ENCODE measurements at places on chromosomes 5 and 9.

- DNase-seq: no peak
Observed at GRCh38 chr5:151213803-151214613, 9.9 kb downstream of the CCDC69 start.

- DNase-seq: no peak
Observed at GRCh38 chr9:76516871-76517270, 57.9 kb downstream of the GCNT1 start.

- DNase-seq: peak; percentile 53
Observed at GRCh38 chr9:25964239-25964638, 286.0 kb upstream of the TUSC1 start.

DNA sequence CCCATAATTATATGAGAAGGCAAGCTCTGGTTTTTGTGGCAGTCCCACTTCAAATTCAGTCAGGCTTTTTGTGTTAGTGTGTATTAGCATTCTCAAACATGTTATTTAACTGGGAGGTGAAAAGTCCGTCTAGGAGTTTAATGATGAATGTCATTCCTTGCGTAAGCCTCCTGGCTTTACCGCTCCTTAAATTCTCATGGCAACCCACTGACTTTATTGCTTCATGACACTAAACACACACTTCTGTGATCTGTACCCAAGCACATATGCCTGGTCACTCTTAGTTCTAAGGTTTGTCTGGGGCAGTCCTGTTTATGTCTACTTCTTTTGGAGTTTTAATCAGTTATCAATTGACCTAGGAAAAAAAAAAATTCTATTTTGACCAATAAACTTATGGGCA, 677.9 kb upstream of the DMAC1 start:
- no peak for DNase-seq

DNA sequence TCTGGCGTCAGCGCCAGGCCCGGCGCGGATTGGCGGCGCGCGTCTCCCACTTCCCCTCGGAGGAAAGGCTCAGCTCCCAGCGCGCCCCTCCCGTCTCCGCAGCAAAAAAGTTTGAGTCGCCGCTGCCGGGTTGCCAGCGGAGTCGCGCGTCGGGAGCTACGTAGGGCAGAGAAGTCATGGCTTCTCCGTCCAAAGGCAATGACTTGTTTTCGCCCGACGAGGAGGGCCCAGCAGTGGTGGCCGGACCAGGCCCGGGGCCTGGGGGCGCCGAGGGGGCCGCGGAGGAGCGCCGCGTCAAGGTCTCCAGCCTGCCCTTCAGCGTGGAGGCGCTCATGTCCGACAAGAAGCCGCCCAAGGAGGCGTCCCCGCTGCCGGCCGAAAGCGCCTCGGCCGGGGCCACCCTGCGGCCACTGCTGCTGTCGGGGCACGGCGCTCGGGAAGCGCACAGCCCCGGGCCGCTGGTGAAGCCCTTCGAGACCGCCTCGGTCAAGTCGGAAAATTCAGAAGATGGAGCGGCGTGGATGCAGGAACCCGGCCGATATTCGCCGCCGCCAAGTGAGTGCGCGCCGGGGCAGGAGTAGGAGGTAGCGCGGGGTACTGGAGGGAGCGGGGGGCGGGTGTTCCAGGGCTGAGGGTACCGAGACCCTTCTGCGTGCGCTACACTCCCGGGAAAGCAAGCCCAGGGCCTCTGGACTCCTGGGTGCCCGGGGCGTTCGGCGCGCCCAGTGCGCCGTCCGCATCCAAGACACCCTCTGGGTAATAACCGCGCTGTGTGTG, at the start of gene MSX2:
MSX2 (plus strand) TSS at position 99 of the 777 bp plus-strand sequence; CDS start at position 177, 78 bp downstream.
- DNase-seq: peak; percentile 16

DNA sequence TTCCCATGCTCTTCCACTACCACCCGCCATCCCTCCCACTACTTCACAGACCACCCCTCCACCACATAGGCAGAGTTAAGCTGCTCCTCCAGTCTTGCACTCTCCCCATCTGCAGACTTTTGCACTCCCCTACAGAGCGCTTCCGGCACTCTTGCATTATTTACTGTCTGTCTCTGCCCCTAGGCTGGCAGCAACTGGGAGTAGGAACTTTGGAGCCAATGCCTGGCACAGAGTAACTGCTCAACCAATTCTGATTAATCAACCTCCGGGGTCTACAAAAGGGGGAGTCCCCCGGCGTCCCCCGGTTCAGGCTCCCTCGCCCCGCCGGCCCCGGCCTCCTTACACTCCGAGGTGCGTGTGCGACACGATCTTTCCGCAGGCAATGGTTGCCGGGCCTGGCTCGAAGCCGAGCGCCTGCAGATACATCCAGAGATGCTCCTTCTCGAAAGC, 498 bp downstream of the HAUS6 start:
- DNase-seq: no peak

- DNase-seq: no peak
Observed at GRCh38 chr9:83274787-83275186, 211.8 kb upstream of the RASEF start.

DNA sequence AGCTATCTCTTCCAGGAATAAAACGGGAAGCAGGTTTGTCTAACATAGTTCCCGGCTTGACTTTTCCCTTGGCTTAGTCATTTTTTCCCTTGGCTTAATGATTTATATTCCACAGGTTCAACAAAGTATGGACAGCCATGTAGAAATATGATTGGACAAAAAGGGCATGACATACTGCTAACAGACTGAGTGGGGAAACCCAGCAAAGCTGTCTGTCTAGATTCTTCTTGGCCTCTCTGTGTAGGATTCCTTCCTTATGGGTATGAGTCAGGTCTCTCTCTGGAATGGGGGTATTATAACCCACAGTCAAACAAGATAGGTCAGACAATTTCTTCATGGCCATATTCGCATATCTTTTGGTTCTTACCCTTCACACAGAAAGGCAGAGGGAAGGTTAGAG, 5.7 kb upstream of the MTAP start:
- DNase-seq: no peak

GRCh38 chr5:77898385-77898784, 122.2 kb upstream of the TBCA start:
- no peak for DNase-seq

DNA sequence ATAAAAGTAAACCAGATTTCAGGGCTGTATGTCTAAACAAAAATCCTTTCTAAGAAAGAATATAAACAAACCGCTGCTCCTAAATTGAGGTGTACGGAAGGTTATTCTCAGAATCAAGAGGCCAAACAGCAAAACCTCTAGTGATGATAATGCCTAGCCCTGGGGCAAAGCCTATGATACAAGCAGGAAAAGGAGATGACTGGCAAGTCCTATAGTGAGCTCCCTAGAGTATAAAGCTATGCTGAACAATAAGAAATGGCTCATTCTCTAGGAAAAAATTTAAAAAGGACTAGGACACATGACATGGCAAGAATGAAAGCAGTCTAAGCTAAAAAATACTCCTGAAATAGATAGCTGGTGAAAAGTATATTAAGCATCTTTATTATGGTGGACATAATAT, 187.1 kb downstream of the BNC2 start:
- no peak for DNase-seq

GRCh38 chr9:33293782-33294181, 3.5 kb downstream of the NFX1 start:
- no peak for DNase-seq

DNA sequence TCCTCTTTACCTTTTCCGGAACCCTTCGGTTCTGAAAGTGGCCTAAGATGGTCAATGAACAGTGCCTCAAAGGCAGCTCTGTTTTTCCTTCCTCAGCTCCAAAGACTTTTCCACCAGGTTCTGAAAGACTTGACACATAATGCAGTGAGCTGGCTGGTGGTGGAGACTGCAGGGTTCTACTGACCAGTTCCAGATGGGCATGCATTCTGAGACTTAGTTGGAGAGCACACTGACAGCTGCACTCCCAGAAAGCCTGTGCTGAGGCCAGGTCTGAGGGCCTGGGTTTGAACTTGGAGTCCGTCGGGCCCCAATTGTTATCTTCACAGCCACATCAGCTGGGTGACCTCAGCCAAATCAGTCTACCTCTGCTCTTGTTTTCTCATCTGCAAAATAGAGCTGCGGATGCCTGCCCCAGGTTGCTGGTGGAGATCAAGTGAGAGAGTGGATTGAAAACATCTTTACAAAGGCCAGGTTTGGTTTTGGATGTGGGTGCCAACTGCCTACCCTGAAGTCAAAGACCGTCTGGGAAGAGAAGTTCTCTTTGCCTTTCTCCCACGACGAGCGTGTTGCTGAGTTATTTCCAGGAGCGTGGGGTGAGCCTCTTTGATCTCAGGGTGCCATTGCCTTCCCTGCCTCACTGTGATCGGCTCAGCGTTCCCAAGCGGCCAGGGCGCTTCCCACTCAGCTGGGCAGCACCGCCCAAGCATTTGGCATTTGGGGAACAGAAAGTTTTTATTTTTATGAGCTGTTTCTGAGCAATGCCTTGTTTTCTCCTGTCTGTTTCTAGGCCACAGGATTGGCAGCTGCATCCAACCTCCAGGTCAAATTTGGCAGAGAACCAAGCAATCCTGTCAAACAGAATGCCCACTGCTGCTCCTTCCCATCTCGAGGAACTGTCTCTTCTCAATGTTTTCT, 54.9 kb downstream of the RAD23B start:
- no peak for DNase-seq

GRCh38 chr9:123757547-123757946, 172.4 kb downstream of the DENND1A start:
- DNase-seq: no peak

DNA sequence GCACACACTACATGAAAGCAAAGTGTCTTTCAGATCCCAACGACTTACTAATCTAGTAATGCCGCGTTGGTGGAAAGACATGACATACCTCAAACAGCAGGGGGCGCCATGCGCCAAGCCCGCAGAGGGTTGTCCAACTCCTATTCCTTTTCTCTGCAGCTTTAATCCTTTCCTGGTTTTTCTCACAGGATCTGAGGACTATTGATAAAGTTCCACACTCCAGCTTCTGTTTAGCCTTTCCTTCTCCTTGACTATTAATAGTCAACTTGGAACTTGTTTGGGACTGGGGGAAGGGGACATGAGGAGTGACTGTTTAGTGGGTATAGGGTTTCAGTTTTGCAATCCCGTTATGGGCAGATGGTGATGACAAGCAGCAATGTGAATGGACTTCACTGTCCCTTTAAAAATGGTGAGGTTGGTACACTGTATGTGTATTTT, 62.9 kb downstream of the OTULIN start:
- DNase-seq: no peak

GRCh38 chr5:131288328-131288727, 24.5 kb downstream of the CDC42SE2 start:
- DNase-seq: no peak

DNA sequence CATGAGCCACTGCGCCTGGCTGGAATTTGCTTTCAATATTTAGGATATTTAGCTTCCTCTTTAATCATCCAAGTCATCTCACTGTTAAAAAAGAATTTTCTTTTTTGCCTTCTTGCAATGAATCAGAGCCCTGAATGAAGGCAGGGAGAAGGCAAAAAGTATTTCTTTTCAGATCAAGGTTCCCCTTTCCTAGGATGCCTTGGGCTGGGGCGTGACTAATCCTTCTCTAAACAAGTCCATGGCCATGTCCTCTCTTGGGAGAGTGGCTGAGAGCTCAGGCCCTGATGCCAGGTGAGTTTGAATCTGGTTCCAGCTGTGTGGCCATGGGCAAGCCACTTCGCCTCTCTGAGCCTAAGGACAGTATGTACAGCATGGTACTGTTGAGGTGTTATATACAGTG, 84.8 kb upstream of the NEURL1B start:
- no peak for DNase-seq

GRCh38 chr5:155512329-155512728, 498.8 kb downstream of the KIF4B start:
- DNase-seq: no peak

GRCh38 chr9:94135222-94135621, 51.0 kb downstream of the PTPDC1 start:
- peak; percentile 42 for DNase-seq

DNA sequence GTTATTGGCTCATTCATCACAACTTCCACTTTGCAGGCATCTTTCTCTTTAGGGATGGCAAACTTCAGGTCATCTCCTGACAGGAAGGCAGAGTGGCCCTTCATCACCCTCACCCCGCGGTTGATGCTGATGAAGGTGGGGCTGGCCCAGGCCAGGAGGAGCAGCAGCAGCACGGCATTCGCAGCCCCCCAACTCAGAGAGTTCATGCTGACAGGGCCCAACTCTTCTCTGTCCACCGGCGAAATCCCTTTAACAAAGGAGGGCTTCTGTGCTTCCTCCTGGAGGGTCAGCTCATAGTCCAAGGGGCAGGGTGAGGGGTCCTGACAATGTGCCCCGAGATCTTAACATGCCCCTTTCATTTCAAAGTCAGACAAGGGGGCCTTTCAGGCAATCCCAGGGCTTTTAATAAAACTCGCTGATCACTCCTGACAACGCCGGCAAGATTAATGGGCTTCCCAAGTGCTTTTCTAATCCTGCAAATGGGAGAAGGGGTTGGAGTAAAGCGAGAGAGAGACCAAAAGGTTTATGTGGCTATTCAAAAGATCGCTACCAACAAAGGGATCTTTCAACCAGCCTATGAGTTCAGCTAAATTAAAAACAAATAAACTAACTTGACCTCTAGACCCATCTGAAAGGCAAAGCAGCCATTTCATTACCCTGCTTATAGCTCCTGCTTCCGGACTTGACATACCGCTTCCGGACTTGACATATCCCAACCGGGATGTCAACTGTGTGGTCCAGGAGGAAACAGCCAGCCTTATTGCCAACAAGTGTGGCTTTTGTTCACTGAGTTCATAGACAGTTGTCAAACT, 41.2 kb downstream of the FREM1 start:
- DNase-seq: no peak

DNA sequence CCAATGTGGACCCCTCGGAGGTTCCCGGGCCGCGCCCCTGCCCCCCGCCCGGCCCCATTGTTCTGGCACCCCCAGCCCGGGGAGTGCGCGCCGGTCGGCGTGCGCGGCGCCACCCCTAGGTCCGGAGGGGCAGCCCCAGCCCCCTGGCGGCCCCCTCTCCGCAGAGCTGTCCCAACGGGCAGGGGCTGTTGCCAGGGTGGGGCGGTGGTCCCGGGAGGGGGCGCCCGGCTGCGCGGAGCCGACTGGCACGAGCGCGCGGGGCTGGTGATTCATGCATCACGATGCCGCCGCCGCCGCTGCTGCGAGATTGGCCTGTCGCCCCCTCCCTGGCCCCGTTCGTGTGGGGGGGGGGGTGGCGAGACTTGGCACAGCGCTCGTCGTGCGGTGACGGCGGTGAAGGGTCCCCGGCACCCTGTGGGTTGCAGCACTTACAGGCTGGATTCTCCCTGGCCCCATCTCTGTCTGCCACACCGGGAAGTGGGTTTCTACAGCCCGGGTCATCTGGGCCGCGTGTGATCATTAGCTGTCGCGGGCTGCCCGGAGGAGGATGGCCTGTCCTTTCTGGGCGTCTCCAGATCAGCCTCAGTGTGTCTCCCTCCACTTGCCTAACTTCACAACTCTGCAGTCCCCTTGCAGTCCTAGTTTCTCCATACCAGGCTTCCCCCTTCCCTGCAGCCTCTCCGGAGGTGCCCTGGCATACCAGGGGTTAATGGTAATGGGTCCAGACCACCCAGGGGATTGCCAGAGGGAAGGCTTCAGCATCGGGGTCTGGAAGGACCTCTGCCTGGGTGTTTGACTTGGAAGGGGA, 858 bp downstream of the NCS1 start:
- DNase-seq: no peak

GRCh38 chr9:78677326-78677725, 380.4 kb downstream of the PSAT1 start:
- DNase-seq: no peak

GRCh38 chr5:74616236-74617146, 24.0 kb downstream of the ENC1 start:
- DNase-seq: no peak

- DNase-seq: no peak
Observed at GRCh38 chr5:141605523-141606277, 13.1 kb downstream of the DIAPH1 start.

- no peak for DNase-seq
Observed at GRCh38 chr5:79831381-79832309, 142.0 kb downstream of the CMYA5 start.

- DNase-seq: no peak
Observed at GRCh38 chr5:107631805-107632362, 38.9 kb downstream of the EFNA5 start.

Data from AG04449 (cell line).